ENCODE measurements at places on chromosomes 2 and 18.

DNA sequence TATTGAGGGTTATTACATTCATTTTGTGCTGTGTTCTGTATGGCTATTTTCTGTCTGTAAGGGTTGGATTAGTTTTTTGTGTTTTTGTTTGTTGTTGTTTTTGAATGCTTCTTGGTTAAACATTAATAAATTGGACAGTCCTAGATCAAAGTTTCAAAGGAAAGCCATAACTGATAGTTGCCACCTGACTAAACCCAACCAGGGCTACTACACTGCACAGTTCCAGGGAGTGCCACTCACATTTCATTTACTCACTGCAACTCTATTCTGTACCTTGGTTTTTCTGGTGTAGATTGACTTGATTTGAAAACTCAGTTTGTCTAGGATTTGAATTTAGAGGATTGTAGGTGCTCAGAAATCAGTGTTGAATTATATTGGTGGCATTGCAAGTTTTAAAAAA, 6.4 kb downstream of the MYL12B start:
- no peak for DNase-seq

DNA sequence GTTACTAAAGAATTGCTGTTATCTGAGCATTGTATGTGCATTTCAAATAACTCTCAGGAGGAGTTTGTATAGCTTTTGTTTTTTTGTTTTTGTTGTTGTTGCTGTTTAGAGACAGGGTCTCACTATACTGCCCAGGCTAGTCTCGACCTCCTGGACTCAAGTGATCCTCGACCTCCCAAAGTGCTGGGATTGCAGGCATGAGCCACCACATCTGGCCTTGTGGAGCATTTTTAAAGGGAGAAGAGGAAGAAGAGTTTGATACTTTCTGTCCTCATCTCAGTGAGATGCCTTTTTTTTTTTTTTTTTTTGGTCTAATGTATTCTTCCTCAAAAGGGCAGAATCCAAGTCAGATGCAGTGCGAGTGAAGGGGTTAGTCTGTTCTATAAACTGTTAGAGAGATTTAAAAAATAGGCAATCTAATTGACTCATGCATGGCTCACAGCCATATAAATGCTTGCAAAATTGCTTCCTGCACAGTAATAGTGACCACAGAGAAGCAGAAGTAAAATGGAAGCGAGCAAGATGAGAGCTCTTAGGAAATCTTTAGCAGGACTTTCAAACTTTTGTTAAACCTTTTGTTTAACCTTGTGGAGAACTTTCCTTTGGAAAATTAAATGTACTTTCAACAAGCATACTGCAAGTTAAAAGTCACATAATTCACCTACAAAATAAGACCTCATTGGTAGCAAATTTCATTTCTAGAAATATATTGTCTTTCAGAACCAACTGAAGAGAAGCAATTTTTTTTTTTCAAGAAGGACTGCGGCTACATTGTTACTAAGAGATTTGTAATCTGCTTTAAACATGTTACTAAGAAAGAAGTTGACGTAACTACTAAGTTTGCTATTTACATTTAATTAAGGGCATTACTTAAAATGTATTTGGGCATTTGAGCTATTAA, 52.3 kb upstream of the ROCK1 start:
- DNase-seq = no peak

DNA sequence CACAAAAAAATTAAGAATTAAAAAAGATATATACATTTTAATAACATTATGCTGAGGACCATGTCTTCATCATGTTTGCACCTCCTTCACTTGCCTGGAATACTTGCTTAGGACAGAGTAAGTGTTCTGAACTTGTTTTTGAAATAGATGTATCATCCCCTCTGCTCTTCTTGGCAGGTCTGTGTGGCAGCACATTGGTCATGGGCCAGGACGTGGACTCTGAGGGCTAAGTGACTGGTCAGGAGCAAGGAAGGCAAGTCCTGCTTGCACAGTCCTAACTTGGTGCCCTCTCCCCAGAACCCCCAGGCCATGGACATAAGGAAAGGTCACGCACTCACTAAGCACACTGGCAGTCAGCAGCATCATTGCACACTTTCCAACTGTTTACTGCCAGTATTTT, 95.8 kb downstream of the PTPRM start:
- DNase-seq = no peak

- DNase-seq = no peak
Observed at GRCh38 chr2:74882299-74882687, 48.4 kb downstream of the HK2 start.

Measured in dorsolateral prefrontal cortex (tissue), 122 donors.